Stimulated activated CD4-positive, alpha-beta T cell treated with anti-CD3 and anti-CD28 coated beads, Interleukin-15, amount 100 ng/mL, for 1 hour (primary cell): ENCODE measurements at places on chromosomes 4 and X.

DNA sequence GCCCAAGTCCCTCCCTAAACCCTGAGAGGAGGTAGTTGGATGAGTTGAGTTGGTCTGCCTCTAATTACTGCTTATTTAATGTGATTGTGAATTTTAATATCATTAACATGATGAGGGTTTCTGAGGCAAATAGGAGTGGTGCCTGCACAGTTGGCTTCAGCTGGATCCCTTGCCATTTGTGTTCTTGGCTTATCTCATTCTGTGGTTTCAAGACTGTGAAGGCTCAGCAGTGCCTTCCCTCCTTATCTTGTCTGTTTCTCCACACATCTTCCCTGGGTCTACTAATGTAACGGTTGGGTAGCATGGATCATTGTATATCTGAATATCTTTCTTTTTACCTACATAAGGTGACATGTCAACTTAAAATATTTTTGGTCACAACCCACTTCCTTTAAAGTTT lies 1.6 kb upstream of the SLC10A4 start:
- no peak for DNase-seq

DNA sequence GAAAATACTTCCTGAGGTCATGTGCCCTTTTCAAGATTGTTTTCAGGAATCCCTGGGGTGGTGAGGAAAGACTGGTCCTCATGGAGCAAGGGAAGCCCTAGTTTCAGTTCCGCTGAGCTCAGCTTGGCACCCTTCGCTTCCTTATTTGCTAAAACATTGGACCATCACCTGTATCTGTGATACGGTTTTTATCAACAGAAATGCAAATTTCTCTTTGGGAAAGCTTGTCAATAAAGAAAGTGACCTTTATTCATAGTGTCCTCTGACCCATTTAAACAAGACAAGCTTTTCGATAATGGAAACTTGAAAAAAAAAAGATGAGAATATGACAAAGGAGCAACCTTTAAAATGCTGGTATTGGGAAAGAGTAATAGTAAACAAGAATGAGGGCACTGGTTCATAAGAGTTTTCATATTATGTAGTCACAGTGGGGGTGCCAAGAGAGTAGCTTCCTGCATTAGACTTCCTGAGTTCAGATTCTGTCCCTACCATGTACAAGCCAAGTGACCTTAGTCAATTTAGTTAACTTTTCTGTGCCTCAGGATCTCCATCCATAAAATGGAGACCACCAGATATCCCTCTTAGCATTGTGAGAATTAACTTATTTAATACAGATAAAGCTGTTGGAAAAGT lies 57.0 kb upstream of the RAI2 start:
- no peak for DNase-seq

DNA sequence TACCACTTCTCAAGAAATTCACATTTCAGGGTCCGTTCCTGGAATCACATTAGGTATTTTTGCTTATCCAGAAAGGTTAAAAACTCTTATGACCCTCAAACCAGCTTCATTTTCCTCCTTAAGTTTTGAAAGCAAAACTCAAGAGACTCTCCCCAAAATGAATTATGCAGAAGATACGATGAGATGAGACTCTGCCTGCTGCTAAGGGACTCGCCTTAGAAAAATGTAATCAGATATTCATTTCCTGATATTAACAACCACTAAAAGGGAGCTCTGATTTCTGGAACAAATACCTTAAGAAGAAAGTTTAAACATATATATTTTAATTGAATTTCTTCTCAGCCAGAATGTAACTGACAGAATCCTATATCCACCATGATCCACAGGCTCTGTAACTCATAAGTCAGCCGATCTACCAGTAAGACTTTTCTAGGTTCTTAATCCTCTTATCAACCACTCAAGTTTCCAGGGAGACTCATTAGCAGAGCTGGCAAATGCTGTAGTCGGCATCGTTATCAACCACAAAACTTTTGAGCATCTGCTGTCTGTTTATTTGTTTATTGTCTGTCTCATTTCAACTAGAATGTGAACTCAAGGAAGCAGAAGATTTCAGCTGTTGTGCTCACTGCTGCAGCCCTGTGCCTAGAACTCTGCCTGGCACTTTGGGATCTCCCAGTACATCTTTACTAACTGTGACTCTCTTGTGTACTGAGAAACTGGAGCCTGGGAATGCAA lies 112.5 kb downstream of the LDB2 start:
- DNase-seq = no peak

DNA sequence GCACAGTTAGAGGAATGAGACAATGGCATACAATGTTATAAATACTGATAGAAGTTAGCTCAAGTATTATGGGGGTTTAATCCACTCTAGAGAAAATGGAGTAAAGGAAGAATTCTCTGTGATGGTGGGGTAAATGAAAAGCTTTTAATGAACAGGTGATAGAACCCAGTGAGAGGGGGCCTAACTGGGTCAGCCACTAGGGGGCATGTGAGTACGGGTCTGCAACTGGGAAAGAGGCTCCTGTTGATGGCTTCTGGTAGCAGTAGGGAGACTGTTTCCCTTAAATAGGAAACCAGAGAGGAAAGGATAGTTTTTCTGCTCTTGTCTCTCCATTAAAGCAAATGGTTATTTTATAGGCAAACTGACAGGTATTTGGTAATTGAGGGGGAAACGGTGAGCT lies 132.8 kb upstream of the GPR101 start:
- DNase-seq = no peak

GRCh38 chr4:164379694-164380093 lies 374.2 kb upstream of the SMIM31 start:
- no peak for DNase-seq

DNA sequence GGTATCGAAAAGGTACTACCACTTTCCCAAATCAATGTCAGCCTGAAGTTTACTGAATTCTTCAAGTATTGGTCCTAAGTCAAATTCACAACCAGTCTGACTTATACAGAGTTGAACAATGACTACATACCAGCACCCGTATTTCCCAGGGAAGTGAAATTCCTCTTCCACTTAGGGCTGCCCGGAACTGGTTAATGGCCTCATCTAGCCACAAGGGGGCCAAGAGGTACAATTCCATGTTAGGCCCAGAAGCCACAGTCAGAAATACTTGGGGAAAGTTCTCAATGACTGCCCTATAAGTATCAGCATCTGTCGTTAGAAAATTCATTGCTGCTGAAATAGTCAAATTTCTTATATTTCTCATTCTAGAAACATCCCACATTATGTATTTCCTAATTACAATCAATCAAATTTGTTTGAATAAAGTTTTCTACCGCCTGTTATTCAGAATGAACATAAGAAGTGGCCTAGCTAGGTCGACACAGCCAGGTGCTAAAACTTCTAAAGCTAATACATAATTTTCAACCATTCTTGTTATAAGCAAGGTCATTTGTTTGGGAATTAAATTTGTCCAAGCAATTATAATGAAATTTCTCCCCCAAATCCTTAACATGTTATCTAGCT lies 5.6 kb upstream of the PCDH7 start:
- DNase-seq = no peak

- no peak for DNase-seq
Observed at GRCh38 chrX:46255046-46255445, 290.2 kb downstream of the ZNF674 start.

GRCh38 chrX:22666441-22666840 lies 333.3 kb upstream of the DDX53 start:
- DNase-seq = no peak
